ENCODE measurements at places on chromosomes 3 and 15.
A peak's percentile ranks its signal among the peaks of the same experiment; 100 is the strongest.

GRCh38 chr3:169448501-169448900 is 215.0 kb downstream of the MECOM start:
- no peak for DNase-seq

DNA sequence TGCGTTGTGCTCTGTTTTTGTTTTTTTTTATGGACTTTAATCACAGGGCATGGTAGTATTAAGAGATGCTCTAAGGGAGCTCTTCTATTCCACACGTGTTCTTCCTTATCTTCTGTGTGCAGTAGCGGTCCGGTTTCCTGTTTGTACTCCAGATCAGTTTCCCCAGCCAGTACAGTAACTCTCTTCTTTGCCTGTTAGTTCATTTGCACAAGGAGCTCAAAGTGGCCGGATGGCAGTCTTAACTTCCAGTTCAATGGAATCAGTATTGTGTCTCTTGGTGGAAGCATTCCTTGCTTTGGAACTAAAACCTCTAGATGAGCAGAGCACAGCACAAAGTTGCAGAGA is 122.0 kb downstream of the KLF13 start:
- DNase-seq, result no peak

- no peak for DNase-seq
Observed at GRCh38 chr15:45449916-45450867, 71.8 kb upstream of the GATM start.

GRCh38 chr3:100526613-100527346 is 34.4 kb downstream of the TMEM45A start:
- no peak for DNase-seq

DNA sequence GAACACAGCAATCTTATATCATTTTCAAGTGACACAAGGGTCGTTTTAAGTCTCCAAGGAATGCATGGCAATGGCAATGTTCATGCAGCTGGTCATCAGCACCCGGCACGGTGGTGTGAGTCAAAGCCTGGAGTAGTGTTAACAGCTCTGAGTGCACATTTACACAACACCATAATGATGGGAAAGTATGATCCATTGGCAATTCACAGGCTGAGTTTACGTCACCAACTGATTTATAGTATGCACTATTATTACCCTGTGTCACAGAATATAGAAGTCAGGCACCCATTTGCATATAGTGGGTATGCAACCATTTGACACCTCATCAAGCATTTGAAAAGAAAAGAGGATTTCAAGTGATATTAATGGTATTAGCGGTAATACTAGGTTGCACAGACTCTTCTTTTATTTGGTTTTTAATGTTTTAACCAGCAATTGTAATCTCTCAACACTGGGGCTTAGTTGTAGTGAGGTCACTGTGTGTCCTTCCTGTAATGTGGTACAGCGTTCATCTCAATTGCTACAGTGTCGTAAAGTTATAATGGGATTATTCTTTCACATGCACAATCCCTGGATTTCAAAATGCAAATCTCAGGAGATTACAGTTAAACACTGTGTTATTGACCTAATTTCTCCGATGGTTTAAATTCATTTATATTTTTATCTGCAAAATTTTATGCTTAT is 113.8 kb downstream of the C3orf38 start:
- DNase-seq, result no peak

DNA sequence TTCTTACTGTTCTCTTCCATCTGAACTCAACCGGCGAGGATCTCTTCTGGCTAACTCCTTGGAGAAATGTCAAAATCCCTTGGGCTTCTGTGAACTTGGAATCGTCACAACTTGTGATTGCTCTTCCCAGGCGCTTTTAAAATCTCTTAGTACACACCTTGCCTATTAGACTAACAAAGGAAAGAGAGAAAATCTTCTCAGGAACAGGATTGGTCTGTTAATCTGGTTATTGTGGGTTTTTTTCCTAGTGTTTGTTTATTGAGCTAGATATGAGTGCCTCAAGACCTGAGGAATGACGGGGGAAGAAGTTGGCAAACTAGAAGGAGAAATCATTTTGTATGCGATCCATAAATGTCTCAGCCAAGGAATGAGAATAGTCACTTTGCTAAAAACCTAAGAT is at the start of gene ATP13A5:
Gene ATP13A5 (minus strand): TSS at position 48 of the 400 bp plus-strand sequence. CDS start 28 bp downstream, at position 20.
- no peak for DNase-seq

GRCh38 chr15:98447069-98447468 is 201.3 kb upstream of the IGF1R start:
- DNase-seq, result no peak

GRCh38 chr15:39719109-39719508 is 63.5 kb downstream of the FSIP1 start:
- no peak for DNase-seq

DNA sequence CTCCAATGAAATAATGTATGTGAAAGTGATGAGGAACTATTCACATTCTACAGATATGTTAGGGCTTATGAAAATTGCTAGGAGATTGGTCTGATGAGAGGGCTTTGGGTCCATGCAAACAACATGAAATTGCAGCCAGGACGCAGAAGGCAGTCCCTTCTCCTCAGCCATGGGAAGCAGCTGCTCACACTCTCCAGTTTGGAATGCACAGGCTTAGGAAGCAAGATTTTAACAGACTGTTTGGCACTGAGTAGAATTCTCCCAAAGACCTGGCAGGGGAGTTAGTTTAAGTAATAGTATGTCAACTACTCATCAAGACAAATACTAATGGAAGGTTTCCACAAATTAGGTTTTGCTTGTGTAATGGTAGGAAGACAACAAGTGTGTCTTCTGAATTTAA is 500.7 kb upstream of the ARRDC4 start:
- DNase-seq, result no peak

- DNase-seq, result no peak
Observed at GRCh38 chr3:59535791-59536221, 486.0 kb upstream of the CFAP20DC start.

DNA sequence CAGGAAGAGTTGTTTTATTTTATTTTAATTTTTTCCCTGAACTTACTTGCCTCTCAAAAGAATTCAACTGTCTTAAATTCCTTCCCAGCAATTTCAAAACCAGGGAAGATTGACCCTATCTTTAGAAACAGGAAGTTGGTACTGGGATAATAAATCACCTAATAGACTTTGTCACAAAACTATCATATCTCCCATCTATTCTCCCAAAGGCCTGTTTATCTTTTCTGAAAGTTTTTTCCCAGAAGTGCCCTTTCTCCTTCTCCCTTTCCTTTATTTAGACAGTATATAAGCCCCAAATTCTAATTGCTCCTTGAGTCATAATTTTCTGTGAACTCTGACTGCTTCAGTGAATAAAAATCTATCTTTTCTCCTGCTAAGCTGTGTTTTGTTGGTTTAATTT is 2.9 kb upstream of the RNF7 start:
- DNase-seq, result no peak

DNA sequence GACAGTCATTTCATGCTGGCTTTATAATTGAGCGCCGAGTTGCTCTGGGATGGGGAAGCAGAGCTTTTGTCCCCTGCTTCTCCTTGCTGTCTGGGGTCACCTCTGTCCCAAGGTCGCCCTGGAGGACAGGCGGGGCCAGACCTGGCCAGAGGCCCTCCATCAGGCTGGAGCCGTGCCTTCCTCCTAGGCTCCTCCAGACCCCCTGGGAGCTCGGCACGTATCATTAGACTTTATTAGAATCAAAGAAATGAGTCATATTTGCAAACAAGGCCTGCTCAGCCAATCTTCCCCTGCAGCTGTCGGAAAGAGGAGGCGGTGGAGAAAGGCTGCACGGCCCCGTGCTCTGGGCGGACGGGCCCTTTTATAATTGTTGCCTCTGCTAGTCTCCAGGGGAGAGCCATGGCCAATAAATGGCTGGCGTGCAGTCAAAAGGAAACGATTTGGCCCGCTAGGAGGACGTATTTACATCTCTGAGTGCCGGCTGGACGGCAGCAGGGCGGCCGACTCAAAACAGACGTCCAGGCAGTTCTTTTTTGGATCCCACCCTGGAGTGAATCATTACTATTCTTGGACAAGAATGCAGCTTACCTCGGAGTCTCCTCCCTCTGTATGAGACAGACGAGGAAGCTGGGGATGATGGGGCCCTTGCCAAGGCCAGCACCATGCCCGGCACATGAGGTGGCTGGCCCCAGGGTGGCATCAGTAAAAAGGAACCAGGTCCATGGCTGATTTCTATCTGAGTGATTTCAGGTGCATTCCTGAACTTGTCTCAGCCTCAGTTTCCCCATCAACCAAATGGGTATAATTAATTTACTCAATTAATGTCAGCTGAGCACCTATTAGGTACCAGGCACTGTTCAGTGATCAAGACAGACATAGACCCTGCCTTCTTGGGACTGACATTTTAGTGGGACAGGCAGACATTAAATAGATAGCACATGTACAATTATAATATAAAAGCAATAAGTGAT is 50.6 kb downstream of the SLC6A6 start:
- peak; percentile 91 for DNase-seq

DNA sequence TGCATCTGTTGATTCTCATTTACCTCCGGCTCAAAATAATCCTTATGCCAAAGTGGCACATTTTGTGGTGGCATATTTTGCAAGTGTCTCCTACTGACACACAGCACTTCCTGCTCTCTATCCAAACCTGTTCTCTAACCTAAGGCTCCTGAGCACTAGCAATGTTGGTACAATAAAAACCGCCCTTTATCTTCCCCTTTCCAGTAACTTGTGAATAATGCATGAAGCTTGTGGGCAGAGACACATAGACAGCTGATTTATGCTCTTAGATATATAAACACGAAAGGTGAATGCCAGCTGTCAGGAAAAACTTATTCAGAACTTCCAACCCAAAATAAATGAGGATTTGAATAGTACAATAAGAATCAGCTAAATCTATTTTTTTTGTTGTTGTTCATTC is 34.6 kb upstream of the ARPIN start:
- DNase-seq, result no peak

DNA sequence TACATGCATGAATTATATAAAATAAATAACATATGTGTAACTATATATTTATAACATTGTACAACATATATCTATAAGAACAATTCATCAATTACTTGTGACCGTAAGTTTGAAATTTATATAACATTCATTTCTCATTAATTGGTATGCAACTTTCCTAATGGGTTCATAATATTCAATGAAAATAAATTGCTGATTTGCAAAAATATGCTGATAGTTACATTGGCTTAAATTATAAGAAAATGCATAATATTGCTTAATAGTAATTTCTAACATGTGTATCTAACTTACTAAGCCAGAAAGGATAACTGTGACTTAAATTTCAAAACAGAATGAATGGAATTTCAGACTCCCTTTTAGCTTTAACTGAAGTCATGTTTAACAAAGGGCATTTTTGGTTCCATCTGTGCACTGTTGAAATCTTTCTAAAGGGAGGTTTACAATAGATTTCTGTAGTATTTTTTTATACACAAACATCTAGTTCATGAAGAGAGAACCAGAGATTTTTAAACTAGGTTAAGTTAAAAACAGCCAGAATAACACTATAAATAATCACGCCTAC is 310.9 kb downstream of the TBC1D5 start:
- no peak for DNase-seq

GRCh38 chr3:66469220-66469640 is 31.6 kb downstream of the LRIG1 start:
- DNase-seq, result no peak

DNA sequence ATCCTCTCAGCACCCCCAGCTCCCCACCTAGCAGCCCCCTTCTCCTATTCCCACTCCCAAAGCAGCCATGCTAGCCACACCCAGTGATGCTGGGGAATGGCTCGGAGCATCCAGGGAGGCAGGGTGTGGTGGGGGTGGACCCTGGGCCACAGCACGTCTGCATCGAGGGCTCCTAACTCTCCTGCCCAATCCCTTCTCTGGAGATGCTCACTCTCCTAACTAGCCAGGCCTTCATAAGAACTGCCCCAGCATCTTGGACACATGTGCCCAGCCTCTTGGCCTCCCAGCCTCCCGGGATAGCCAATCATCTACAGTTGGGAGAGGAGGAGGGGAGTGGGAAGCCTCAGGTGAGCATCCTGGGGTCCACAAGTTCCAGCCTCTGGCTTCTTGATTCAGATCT is 2.7 kb downstream of the PCBP4 start:
- DNase-seq, result no peak

DNA sequence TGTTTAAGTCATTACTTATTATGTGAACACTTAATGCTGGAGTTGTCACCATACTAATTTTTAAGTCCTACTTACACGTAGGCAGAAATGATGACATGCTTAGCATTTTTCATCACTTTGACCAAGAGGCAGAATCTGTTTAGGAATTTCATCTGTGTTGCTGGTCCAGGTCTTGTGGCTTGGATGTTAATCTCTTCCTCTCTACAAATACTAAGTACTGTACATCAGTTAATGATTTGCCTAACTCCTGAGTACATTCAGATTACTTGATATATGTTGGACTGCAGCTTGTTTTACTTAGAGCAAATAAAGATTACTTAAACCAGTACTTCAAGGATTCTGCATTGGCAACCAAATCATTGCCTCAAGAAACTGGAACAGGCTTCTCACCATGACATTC is 8.6 kb downstream of the SNRK start:
- DNase-seq, result no peak

DNA sequence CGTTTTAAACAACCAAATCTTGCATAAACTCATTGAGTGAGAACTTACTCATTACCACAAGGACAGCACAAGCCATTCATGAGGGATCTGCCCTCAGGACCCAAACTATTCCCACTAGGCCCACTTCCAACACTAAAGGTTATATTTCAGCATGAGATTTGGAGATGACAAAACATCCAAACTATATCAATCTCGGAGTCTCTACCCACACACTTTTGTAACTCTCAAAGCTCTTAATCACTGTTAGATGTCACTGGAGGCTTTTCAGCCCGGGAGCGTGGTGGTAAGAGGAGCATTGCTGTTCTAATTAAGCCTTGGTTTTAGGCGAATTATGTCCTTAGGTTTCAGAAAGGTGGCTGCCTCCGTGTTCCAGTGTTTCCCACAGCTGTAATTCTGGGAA is 86.3 kb downstream of the CNTN6 start:
- no peak for DNase-seq

DNA sequence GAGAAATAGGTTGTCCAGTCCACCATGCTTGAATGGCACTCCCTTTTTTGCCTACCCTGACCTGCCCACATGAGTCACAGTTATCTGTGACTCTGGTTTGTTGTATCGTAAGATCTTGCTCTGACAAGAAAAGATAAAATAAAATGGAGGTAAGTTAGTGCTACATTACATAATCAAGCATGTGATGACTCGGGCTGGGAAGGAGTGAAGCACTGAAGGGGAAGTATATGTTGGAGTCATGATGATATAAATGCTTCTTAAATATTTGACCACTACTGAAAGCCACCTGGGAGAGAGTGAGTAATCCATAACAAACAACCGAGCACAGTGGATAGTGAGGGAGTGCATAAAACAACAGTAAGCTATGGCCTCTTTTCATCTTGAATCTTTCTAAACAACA is 124.4 kb downstream of the SHOX2 start:
- DNase-seq, result no peak

All from thyroid gland (tissue), 4 donors.